SHP77 (cell line): ENCODE measurements at places on chromosomes 7 and 10.

DNA sequence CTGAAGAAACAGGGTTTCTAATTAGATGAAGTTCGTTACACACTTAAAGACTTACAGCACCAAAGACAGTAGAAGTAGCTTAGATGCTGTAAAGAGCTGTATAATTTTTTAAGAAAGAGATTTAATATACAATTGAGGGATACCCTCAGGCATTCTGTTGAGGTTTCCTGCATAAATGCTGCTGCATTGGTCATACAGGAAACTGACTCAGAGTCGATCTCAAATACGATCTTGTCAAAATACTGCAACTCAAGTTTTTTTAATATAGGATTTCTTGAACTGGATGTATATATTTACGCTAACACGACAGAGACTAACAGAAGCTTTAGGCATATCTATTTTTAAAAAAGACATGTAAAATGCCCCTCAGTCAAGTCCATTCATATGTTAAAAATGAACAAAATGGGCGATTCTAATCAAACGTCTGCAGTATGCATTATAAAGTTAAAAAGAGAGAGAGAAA, 2.4 kb upstream of the ARID5B start:
- DNase-seq, result no peak

- no peak for DNase-seq
Observed at GRCh38 chr7:79403451-79403850, 50.0 kb downstream of the MAGI2 start.

- DNase-seq, result no peak
Observed at GRCh38 chr10:132876993-132877431, 65.4 kb downstream of the CFAP46 start.

GRCh38 chr7:103856929-103857328, 132.5 kb downstream of the RELN start:
- DNase-seq, result no peak

GRCh38 chr7:12861070-12861469, 173.6 kb downstream of the ARL4A start:
- no peak for DNase-seq

DNA sequence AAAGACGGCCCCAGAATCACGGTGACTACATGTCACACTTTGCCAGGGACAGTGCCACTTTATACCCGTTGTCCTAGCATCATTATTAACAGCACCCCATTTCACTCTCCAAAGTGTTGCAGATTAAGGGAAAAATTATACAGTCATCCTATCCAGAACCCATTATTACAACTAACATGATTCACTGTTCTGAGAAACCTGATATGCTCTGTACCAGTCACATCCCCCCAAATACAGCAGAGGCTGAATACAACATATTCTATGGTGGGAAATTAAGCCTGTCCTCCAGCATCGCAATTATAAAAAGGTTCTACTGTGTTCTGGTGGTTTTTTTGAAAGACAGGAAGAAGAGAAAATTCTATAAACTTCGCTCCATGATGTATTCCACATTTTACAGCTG, 162.1 kb downstream of the JAZF1 start:
- no peak for DNase-seq

DNA sequence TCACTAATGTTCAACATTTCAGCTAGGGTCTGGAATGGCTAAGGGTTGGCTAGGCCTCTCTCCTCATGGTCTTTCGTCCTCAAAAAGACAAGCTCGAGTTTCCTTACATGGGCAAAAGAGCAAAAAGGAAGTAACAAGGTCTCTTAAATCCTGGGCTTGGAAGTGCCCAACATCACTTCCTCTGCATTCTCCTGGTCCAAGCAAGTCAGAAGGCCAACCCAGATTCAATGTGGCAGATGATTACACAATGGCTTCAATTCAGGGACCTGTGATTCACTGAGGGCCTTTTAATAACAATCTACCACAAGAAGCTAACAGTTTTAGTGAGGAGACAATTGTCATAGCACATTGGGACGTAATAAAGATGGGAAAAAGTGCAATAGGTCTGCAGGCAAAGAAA, 4.4 kb upstream of the NUP205 start:
- DNase-seq, result no peak

DNA sequence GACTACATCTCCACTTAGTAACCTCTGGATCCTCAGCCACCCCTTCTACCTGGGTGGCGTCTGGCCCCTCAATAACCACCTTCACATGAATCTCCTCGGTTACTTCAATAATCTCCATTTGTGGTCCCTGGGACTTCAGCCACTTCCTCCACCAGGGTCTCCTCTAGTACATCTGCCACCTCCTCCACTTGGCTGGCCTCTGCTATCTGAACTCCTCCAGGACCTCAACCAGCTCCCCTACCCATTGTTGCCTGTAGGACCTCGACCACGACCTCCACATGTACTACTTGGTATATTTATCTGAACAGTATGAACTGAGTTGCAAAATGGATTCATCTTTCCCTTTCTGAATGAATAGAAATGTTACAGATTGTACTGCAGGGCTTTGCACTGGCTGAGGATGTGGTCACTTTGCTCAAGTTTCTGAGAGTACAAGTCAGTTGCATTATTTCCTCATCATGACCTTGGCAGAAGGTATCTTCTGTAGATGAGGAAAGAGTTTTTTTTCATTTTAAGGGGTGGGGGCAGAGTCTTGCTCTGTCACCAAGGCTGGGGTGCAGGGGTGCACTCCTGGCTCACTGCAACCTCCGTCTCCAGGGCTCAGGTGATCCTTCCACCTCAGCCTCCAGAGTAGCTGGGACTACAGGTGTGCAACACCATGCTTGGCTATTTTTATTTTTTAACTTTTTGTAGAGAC, 36.0 kb downstream of the MAT1A start:
- DNase-seq, result no peak

- DNase-seq, result no peak
Observed at GRCh38 chr10:130744631-130745030, 566.9 kb downstream of the TCERG1L start.

GRCh38 chr10:89838044-89838615, 136.7 kb downstream of the KIF20B start:
- no peak for DNase-seq
